Temporal lobe (tissue), 4 donors: ENCODE measurements at places on chromosomes 11 and 22. TPM values are rescaled to one million over a fixed set of nuclear protein-coding genes. Genes with fewer than 3 reads are reported as not detected.

XRRA1 gene
- 6.1 TPM for total RNA-seq

MCHR1 gene
- total RNA-seq: 1.2 TPM

GAL3ST3 gene
- total RNA-seq: 10.3 TPM

UBQLNL gene
- total RNA-seq: under 0.01 TPM

SERHL2 gene
- 3.0 TPM for total RNA-seq

OR4P4 gene
- total RNA-seq: not detected

MS4A12 gene
- not detected for total RNA-seq

IL17REL gene
- 0.25 TPM for total RNA-seq

CYP2D6 gene
- 2.0 TPM for total RNA-seq

SCT gene
- not detected for total RNA-seq

DRD4 gene
- not detected for total RNA-seq

LRRC74B gene
- total RNA-seq: not detected

PLEKHA7 gene
- total RNA-seq: 5.7 TPM

MN1 gene
- total RNA-seq: 64.2 TPM

VSIG2 gene
- 0.49 TPM for total RNA-seq

SLC22A9 gene
- total RNA-seq: under 0.01 TPM

PAMR1 gene
- total RNA-seq: 2.0 TPM

CYTH4 gene
- total RNA-seq: 0.98 TPM

RAB36 gene
- total RNA-seq: 4.9 TPM
